Central memory CD4-positive, alpha-beta T cell (primary cell): ENCODE measurements at places on chromosomes 1 and 21.

DNA sequence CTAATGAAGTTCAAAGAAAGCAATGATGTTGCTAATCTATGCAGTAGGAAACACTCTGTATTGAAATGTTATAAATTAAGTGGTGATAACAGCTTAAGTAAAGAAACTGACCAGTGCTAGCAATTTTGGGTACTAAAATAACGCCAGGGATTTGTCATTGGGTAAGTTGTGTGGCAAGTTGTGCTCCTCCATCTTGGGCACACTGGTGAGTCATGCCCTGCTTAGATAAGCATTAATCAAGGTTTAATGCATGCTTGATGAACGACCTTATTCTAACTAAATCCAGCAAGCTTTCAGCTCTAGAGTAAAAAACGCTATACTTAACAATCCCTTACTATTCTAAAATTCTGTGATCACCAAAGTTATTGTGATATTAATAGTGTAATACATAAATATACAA lies 25.2 kb downstream of the VAMP4 start:
- no peak for DNase-seq

DNA sequence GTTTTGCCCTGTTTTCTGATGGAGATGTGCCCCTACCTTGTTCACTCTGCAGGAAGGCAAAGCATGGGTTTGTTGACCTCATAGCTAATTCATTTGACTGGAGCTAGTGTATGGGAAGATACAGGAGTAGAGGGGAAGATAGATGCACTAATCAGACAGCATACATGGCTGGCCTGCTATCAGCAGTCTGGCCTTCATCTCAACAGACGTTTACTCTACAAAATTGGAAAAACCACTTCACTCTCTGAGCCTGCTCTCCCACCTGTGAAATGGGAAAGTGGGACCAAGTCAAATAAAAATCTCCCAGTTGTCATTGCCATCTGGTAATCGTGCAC lies 235.2 kb upstream of the RAB4A start:
- DNase-seq = no peak

DNA sequence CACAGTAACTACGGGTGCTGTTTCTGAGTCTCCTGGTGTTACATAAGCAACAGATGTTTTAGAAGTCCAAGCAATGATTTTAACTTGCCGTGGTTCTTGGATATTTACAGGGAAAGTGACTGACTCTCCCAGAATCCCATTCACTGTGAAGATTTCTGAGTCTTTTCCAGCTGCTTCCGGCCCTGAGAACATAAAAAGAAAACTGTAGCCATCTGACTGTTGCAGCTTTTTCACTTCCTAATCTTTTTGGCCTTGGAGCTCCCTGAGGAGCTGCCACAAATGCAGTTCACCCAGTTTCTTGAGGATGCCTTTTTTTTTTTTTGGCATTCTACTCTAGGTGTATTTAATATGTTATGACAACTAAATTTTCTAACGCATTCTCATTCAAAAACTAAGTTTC lies 13.7 kb downstream of the CD84 start:
- no peak for DNase-seq

DNA sequence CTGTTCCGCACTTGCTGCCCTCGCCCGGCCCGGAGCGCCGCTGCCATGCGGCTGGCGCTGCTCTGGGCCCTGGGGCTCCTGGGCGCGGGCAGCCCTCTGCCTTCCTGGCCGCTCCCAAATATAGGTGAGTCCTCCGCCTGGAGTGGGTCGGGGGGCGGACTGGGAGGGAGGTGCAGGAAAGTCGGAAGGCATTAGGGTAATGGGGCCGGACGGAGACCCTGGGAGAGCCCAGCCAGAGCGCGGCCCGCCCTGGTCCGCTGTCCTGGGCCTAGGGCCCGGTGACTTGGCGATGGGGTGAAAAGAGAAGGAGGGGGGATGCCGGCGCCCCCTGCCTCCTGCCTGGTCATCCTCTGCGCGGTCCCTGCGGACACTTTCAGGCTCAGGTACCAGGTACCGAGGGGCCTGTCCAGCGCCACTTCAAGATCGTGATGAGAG lies 243 bp downstream of the ADAM15 start:
- no peak for DNase-seq

DNA sequence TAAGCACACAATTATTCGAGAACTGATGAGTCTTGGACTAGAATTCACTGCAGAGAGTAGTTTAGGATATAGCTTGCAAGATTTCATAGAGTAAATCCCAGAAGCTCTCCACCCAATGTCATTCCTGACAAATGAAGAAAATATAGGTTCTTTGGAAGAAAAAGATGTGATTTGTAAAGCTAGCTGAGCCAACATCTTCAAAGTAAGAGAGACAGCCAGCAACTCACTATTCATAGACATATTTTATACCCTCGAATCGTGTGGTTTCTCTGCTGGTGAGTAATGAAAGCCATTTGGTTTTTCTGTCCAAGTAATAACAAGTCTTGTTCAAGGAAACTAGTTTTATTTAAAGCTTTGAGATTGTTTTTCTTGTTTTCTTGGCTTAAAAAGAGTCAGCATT lies 165.7 kb upstream of the SYT6 start:
- DNase-seq = no peak

- DNase-seq = no peak
Measured at GRCh38 chr1:157115851-157116736, 16.5 kb upstream of the ETV3L start.

DNA sequence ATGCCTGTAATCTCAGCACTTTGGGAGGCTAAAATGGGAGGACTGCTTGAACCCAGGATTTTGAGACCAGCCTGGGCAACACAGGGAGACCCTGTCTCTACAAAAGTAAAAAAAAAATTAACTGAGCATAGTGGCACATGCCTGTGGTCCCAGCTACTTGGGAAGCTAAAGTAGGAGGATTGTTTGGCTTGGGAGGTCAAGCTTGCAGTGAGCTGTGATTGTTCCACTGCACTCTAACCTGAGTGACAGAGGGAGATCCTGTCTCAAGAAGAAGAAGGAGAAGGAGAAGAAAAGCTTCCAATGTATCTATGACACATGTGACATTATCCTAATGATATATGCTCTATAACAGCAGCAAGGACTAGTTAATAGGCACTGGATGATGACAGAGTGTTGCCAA lies 20.1 kb upstream of the ARHGAP29 start:
- DNase-seq = no peak

GRCh38 chr21:16535102-16535422 lies 805.3 kb downstream of the USP25 start:
- DNase-seq = no peak

DNA sequence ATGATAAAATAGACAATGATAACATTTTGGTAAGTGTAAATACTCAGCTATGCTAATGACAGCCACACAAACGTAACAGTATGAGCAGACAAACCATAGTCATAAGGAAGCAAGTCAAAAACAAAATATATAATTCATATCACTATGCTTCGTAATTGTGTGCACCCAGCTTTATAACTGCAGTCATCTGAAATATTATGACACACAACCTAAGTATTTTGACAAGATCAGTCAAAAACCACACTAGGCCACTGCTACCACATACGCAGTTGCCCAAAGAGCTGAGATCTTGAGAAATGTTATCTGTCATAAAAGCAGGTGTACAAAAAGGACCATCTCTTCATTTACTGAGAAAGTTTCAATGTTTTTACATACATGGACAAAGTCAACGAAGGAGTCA lies 26.0 kb downstream of the RNASEL start:
- no peak for DNase-seq

- no peak for DNase-seq
Measured at GRCh38 chr1:180193141-180194047, 36.7 kb upstream of the LHX4 start.

DNA sequence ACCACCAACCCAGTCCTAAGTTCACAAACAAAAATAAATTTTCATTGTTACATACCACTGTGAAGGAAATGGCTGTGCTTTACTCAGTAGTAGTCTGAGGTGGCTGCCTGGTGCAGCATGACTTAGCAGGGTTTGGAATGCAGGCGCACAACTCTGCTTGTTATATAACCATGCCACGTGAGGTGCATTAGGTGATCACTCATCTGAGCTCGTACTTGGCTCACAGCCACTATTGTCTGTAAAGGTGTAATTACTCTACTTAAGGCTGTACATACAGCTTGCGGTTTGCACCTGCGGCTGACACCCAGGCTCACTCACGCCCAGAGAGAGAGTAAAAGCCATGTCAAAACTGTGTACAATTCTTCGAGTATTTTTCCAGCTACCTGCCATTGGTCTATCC lies 599.4 kb downstream of the LTN1 start:
- no peak for DNase-seq

GRCh38 chr1:13675151-13675651 lies 24.8 kb upstream of the PRDM2 start:
- no peak for DNase-seq

DNA sequence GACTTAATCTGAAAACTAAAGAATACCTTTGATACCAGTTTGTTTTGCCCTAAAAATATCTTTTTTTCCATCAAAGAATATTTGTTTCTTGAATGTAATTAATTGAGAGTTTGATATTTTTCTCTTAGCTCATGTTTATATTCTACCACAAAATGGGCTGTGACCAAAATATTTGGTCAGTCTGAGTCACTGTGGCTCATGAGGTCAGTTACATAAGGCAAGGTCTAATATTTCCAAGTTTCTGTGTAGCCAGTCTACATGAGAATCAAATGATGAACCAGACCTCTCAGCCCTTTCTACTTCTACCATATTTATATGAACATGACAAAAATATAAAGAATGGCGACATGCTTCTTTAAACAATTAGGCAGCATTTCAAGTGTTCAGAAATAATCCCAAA lies 83.0 kb upstream of the IVNS1ABP start:
- DNase-seq = no peak

DNA sequence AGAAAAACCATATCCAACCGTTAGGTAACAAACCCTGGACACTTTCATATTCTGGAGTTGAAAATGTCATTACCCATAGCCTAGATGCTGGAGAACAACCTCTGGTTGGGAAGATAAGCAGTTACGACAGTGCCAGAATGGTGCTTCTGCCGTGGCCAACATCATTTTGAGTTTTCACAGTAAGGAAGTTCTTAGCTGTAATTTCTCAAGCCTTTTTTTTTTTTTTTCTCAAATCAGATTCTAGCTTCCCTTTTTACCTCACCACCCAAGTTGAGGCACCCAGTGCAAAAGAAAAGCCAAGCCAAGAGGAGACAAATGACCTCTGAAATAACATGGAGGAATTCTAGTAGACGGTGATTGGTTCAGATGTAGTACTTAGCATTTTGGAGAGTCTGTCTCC lies 21.8 kb downstream of the PPT1 start:
- no peak for DNase-seq
